ENCODE measurements at places on chromosomes 2 and 18. TPM values are rescaled to one million over a fixed set of nuclear protein-coding genes. Genes with fewer than 3 reads are reported as not detected.

SGO2 gene
- total RNA-seq, result 1.5 TPM

ZBTB7C gene
- 11.5 TPM for total RNA-seq

FAM237A gene
- not detected for total RNA-seq

- no peak overlapping the region for H3K4me3 ChIP-seq
- H3K27me3 ChIP-seq, result no peaks in the 10 kb centered on the region
- no peak for DNase-seq
- H3K27ac ChIP-seq, result no peak overlapping the region
- H3K4me1 ChIP-seq, result no peaks in the 10 kb centered on the region
Measured at GRCh38 chr18:77755187-77755586, 505.5 kb downstream of the GALR1 start.

DNA sequence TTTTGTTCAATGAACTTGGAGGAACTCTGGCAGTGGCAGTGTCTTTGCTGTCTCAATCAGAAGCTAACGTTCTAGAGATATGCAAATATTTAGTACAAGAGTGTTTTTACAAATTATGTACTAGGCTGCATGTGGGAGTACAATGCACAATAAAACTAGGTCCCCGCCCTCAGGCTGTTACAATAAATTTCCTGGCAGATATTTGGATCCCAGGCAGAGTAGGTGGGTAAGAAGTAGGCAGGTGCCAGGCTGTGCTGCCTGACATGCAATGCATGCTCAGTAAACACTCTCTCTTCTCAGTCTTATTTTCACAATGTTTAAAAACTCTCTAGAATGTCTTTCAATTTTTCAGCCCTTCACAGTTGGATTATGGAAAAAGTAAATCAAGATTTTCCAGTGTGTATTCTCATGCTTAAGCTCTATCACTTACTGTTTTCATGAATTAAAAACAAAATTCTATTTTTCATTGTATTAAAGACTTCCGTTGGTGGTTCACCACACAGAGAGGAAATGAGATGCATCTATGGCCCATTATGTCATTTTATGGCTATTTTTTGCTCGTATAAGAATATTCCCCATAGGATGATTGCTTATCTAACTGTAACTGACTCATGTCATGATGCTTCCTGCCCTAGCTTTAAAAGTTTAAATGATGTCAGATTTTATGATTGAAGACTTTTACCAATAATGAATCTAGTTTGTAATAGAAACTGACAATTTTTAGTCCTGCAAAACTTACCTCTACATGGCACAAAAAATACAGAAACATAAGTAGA lies 346.1 kb downstream of the RND3 start:
- no peaks in the 10 kb centered on the region for H3K4me1 ChIP-seq
- H3K36me3 ChIP-seq, result no peaks in the 10 kb centered on the region
- H3K27me3 ChIP-seq, result no peaks in the 10 kb centered on the region
- no peak for DNase-seq
- H3K4me3 ChIP-seq, result no peak overlapping the region
- no peak overlapping the region for H3K27ac ChIP-seq

- no peak for DNase-seq
- peaks cover 41% of the 10 kb centered on the region for H3K4me1 ChIP-seq
- no peak overlapping the region for H3K27ac ChIP-seq
- peaks cover 13% of the 10 kb centered on the region for H3K27me3 ChIP-seq
- H3K36me3 ChIP-seq, result no peaks in the 10 kb centered on the region
Measured at GRCh38 chr2:218895759-218896500, 15.3 kb downstream of the WNT10A start.

- H3K27me3 ChIP-seq, result no peaks in the 10 kb centered on the region
- no peak overlapping the region for H3K4me3 ChIP-seq
- no peak overlapping the region for H3K27ac ChIP-seq
- no peaks in the 10 kb centered on the region for H3K4me1 ChIP-seq
- DNase-seq, result no peak
- no peaks in the 10 kb centered on the region for H3K36me3 ChIP-seq
Measured at GRCh38 chr18:11664286-11664685, 24.8 kb upstream of the GNAL start.

DNA sequence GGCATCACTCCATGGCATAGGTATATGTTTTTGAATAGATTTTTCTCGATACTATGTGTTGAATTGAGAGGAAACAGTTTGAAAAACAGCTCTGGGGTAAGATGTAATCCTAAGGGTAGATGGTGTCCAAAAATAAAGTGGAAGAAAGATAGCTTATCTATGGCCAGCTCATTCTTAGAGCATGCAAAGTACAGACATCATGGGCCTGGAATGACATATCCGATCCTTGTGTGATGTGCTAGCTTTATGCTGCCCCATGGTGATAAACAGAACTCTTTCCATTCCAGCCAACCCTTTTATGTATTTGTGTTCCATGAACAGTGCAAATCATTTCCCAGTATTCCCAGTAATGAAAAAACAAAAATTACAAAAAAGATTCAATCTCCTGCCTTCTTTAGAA lies 390.2 kb upstream of the NXPH2 start:
- no peak for DNase-seq
- no peak overlapping the region for H3K27ac ChIP-seq
- H3K4me3 ChIP-seq, result no peak overlapping the region
- H3K36me3 ChIP-seq, result no peaks in the 10 kb centered on the region

DNA sequence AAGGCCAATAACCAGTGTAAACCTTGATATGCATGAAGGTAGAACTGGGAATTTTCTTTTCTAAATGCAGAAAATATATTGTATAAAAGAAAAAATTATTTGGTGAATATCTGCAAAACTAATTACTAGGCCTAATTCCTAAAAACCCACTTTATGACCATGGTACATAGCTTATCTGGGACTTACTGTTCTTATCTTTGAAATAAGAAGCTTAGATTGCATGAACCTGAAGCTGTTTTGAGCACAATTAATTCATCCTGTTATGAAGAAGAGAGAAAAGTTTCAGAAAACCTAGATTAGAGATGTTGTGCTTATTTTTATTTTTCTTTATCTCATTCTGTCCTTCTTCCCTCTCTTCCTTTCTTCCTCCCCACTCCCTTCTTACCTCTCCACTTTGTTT lies 235.0 kb downstream of the GULP1 start:
- no peaks in the 10 kb centered on the region for H3K4me1 ChIP-seq
- no peak overlapping the region for H3K27ac ChIP-seq
- no peaks in the 10 kb centered on the region for H3K27me3 ChIP-seq
- no peaks in the 10 kb centered on the region for H3K36me3 ChIP-seq
- no peak overlapping the region for H3K4me3 ChIP-seq
- DNase-seq, result no peak

ACTG2 gene
- 10.8 TPM for total RNA-seq

GRCh38 chr2:44866152-44866551 lies 75.3 kb upstream of the SIX3 start:
- H3K4me3 ChIP-seq, result no peak overlapping the region
- no peaks in the 10 kb centered on the region for H3K4me1 ChIP-seq
- H3K27me3 ChIP-seq, result no peaks in the 10 kb centered on the region
- DNase-seq, result no peak
- H3K36me3 ChIP-seq, result no peaks in the 10 kb centered on the region

GRCh38 chr18:400456-400855 lies 100.0 kb downstream of the COLEC12 start:
- H3K27ac ChIP-seq, result no peak overlapping the region
- DNase-seq, result no peak
- H3K36me3 ChIP-seq, result no peaks in the 10 kb centered on the region
- H3K27me3 ChIP-seq, result no peaks in the 10 kb centered on the region

COL3A1 gene
- 82.8 TPM for total RNA-seq

DNA sequence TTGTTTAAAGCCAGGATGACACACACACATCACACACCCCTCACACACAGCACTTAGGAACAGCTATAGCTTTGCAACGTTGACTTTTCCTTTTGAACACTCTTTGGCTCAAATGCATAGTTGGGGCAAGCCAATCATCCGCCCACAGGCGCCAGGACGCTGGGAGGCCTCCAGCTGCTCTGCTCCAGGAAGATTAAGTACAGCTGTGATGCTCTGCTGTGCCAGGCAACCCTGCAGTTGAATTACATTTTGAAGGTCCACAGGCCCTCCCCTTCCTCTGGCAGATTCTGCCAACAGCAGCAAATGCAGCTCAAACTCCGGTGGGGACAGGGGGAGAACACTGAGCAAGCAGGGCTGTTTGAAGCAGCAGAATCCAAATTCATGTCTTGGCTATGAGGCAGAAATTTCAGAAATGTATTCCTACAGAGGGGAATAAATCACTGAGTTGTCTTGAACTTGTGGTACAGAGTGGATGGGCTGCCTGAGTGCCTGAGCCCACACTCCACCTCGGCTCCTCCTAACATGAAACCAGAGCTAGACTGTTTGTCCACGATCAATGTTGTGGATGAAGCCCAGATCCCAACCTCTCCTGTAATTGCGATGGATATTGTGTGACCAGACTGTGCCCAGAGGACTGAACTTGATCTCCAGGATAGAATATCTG lies 86.5 kb upstream of the PPP1CB start:
- DNase-seq, result peak; percentile 27
- peak overlapping the region; percentile 75 for H3K27ac ChIP-seq
- no peaks in the 10 kb centered on the region for H3K27me3 ChIP-seq
- H3K4me3 ChIP-seq, result no peak overlapping the region
- H3K4me1 ChIP-seq, result peaks cover 41% of the 10 kb centered on the region
- no peaks in the 10 kb centered on the region for H3K36me3 ChIP-seq

DNA sequence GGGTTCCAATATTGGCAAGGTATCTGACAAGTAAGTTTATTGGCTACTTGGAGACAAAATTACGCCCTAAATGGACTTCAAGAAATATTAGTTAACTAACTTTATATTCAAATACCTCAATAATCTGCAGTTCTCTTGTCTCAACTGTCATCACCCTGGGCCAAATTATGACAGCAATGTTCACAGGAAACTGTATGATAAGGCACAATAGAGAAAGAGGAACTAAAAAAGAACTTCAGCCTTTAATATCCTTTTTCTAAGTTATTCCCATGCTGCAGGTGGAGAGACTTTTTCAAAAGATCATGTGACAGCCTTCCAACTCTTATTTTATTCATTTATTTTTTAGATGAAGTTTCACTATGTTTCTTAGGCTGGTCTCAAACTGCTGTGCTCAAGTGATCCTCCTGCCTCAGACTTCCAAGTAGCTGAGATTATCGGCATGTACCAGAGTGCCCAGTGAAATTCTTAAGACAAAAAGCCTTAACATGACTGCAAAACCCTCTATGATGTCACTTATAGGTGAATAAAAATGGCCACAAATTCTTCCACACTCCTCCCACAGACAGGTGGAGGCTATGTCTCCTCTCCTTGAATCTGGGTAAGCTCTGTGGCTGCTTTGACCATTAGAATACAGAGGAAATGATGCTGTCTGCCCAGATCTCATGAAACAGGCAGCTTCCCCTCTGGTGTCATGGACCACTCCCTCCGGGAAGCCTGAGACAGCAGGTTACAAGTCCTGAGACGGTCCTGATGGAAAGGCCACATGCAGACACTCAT lies 211.0 kb downstream of the TGIF1 start:
- H3K27ac ChIP-seq, result peak overlapping the region; percentile 74
- DNase-seq, result no peak
- no peak overlapping the region for H3K4me3 ChIP-seq
- H3K27me3 ChIP-seq, result no peaks in the 10 kb centered on the region

RTP5 gene
- total RNA-seq, result 1.4 TPM

GRCh38 chr2:48397846-48398245 lies 132.1 kb upstream of the STON1 start:
- no peak overlapping the region for H3K27ac ChIP-seq
- no peaks in the 10 kb centered on the region for H3K27me3 ChIP-seq
- DNase-seq, result no peak
- no peaks in the 10 kb centered on the region for H3K4me1 ChIP-seq
- no peaks in the 10 kb centered on the region for H3K36me3 ChIP-seq

DNA sequence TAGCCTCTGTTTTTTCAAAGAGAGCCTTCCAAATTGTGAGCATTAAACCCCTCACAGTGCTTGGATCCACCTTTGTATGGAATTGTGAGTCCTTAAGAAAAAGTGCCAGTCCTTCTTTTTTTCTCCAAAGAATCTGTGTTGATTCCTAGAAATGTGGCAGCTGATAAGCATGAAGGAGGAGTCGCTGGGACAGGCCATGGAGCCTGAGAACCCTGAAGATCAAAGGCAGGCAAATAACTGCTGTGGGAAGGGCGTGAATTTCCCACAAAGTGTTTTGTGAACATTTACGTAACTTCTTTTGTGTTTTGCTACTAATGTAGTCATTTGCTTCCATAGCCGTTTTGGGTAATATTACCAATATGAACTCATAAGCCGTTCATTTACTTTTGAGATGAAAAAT lies 27.7 kb upstream of the CHMP1B start:
- H3K4me1 ChIP-seq, result no peaks in the 10 kb centered on the region
- no peak overlapping the region for H3K4me3 ChIP-seq
- no peak overlapping the region for H3K27ac ChIP-seq
- no peaks in the 10 kb centered on the region for H3K27me3 ChIP-seq

DNA sequence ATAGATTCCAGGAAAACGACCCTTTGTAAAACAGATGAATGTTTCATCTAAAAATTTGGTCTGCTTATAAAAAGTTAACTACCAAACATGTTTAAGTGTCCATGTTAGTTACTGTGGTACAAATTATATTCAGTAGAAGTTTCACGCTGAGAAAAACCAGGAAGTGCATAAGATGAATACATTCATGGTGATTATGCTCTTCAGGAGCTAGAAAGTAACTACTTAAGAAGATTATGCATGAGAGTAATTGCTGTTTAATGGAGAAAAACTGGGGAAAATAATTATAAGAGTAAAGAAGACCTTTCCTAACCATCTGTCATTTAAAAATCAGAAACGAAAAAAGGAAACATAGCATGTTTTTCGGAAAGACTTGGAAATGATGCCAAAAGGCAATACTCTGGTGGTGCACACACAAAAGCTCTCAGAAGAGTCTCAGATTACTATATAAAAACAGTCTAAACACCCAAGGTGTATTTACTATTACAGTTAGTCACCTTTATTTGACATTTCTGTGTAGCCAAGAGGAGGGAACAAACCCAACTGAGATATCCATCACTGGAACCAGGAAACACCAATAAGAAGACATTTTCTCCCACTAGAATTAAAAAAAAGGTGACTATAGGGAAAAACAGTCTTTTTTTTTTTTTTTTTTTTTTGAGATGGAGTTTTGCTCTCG lies 38.8 kb upstream of the METTL21A start:
- H3K4me3 ChIP-seq, result no peak overlapping the region
- no peaks in the 10 kb centered on the region for H3K36me3 ChIP-seq
- no peaks in the 10 kb centered on the region for H3K27me3 ChIP-seq

DNA sequence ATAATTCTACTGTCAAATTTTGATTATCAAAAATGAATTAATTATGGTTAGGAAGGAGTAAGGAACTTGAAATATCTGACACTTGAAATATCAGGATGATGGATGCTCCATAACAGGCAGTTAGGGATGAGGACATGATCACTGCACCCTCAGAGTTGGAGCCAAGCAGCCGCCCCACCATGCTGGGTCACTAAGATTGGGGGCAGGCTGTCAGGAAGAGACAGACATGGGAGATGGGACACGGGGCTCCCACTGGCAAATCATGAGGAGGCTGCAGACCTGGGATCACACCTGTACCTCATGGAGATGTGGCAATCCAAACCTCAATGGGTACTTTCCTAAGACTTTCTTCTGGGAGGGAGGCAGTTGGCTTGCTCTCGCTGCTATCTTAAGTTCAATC lies 982.0 kb upstream of the ZEB2 start:
- H3K27ac ChIP-seq, result no peak overlapping the region
- H3K27me3 ChIP-seq, result no peaks in the 10 kb centered on the region
- no peaks in the 10 kb centered on the region for H3K4me1 ChIP-seq
- no peaks in the 10 kb centered on the region for H3K36me3 ChIP-seq

LRRC30 gene
- total RNA-seq, result not detected

SERPINB11 gene
- 0.46 TPM for total RNA-seq

All from upper lobe of left lung (tissue), 6 donors.